ENCODE measurements at places on chromosomes 3 and 15. TPM values are rescaled to one million over a fixed set of nuclear protein-coding genes. Genes with fewer than 3 reads are reported as not detected.

DNA sequence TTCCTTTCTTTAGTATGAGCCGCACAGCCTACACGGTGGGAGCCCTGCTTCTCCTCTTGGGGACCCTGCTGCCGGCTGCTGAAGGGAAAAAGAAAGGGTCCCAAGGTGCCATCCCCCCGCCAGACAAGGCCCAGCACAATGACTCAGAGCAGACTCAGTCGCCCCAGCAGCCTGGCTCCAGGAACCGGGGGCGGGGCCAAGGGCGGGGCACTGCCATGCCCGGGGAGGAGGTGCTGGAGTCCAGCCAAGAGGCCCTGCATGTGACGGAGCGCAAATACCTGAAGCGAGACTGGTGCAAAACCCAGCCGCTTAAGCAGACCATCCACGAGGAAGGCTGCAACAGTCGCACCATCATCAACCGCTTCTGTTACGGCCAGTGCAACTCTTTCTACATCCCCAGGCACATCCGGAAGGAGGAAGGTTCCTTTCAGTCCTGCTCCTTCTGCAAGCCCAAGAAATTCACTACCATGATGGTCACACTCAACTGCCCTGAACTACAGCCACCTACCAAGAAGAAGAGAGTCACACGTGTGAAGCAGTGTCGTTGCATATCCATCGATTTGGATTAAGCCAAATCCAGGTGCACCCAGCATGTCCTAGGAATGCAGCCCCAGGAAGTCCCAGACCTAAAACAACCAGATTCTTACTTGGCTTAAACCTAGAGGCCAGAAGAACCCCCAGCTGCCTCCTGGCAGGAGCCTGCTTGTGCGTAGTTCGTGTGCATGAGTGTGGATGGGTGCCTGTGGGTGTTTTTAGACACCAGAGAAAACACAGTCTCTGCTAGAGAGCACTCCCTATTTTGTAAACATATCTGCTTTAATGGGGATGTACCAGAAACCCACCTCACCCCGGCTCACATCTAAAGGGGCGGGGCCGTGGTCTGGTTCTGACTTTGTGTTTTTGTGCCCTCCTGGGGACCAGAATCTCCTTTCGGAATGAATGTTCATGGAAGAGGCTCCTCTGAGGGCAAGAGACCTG, 13.2 kb downstream of the GREM1 start:
- H3K36me3 ChIP-seq, result peaks cover 2% of the 10 kb centered on the region
- H3K4me3 ChIP-seq, result no peak overlapping the region
- DNase-seq, result no peak
- no peaks in the 10 kb centered on the region for H3K4me1 ChIP-seq
- H3K27me3 ChIP-seq, result peaks cover 44% of the 10 kb centered on the region

COLQ gene
- total RNA-seq, result 5.3 TPM

DNA sequence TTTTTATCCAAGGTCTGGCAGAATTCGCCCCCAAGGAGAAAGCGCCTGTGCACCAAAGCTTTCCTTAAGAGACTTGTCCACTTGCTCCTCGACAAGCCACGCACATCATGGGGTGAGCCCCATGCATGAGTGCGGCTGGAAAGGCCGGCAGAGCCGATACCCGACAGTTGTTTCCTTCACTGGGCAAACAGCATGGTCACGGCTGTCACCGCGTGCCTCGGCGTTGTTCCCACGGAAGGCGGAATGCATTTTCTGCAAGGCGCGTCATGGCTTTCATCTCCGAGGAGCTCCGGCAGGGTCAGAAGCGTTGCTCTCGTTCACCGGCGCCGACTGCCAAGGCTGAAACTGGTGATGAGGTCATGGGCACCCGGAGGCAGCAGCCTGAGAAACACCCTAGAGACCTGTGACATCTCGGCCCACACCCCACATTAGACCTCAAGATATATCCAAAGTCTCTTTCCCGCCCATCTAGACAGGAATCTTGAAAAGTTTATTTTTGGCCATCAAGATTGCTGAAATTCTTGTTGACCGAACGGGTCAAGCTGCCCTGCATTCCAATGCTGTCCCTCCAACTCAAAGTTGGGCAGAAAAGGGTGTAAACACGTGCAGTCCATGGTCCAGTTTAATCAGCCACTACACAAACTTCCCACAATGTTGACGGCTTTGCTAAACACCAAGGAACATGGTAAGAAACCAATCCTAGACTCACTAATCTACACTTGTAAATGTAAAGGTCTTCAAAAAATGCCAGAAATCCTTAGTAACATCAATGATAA, 604 bp upstream of the TJP1 start:
- no peak for DNase-seq
- H3K27me3 ChIP-seq, result peaks cover 48% of the 10 kb centered on the region
- H3K27ac ChIP-seq, result peak overlapping the region; percentile 28
- peaks cover 15% of the 10 kb centered on the region for H3K4me1 ChIP-seq
- H3K4me3 ChIP-seq, result peak overlapping the region; percentile 10
- H3K36me3 ChIP-seq, result peaks cover 13% of the 10 kb centered on the region

CCDC174 gene
- 18.5 TPM for total RNA-seq

GRCh38 chr3:135473449-135473848, 492.1 kb upstream of the PPP2R3A start:
- DNase-seq, result no peak
- no peaks in the 10 kb centered on the region for H3K36me3 ChIP-seq
- no peak overlapping the region for H3K4me3 ChIP-seq
- no peaks in the 10 kb centered on the region for H3K4me1 ChIP-seq

DNA sequence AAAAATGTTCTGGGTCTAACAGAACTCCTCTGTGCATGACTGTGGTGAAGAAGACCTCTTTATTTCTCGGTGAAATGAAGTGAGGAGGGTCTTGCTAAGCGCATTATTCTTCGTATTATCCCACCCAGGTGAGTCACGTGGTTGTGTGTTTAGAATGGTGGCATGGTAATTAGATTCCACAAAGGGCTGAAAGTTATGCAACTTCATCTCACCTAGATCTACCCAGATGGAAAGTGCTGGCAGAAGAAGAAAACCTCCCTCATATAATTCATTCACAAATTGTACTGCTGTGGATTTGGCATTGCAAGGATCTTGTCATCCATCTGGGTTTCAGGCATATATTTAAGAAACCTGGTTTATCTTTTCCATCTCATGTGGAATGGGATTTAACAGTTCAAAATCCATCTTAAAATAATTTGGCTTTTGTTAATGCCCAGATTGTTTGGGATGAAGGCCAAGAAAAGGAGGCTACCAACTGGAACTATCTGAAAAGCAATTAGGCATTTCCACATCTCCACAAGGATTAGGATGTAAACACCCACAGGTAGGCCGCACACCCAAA, 175.3 kb downstream of the PLCL2 start:
- no peak for DNase-seq
- no peak overlapping the region for H3K4me3 ChIP-seq
- H3K27ac ChIP-seq, result no peak overlapping the region
- H3K27me3 ChIP-seq, result no peaks in the 10 kb centered on the region

DNA sequence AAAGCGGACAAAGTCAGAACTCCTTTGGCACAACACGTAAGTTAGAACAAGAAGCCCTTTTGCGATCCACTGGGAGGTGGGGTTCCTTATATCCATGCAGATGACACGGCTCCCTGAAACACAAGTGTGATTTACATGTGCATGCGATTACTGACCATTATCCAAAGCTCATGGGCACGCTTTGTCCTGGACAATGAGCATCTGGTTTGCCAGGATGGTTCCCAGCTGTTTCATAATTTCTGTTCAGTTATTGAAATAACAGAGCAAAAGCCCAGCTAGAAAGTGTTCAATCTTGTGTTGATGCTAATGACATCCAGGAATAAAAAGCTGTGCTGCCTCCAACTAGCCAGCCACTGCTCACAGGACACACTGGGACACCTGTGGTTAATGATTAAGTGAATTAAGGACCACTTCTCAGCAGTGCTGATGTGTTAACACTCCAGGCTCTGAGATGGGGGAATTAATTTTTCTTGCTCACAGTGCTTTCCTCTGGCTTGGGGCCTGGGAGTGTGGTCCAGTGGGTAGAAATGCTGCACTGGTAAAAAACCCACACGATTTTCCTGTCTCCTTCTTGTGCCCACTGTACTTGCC, 123.1 kb upstream of the SLC2A2 start:
- H3K4me3 ChIP-seq, result no peak overlapping the region
- H3K36me3 ChIP-seq, result peaks cover 11% of the 10 kb centered on the region
- H3K4me1 ChIP-seq, result no peaks in the 10 kb centered on the region
- DNase-seq, result no peak
- H3K27me3 ChIP-seq, result no peaks in the 10 kb centered on the region
- H3K27ac ChIP-seq, result no peak overlapping the region

- peak overlapping the region; percentile 5 for H3K27ac ChIP-seq
- H3K27me3 ChIP-seq, result no peaks in the 10 kb centered on the region
- peaks cover 53% of the 10 kb centered on the region for H3K36me3 ChIP-seq
- no peak for DNase-seq
Measured at GRCh38 chr3:101861789-101862415, 12.6 kb downstream of the NFKBIZ start.

DNA sequence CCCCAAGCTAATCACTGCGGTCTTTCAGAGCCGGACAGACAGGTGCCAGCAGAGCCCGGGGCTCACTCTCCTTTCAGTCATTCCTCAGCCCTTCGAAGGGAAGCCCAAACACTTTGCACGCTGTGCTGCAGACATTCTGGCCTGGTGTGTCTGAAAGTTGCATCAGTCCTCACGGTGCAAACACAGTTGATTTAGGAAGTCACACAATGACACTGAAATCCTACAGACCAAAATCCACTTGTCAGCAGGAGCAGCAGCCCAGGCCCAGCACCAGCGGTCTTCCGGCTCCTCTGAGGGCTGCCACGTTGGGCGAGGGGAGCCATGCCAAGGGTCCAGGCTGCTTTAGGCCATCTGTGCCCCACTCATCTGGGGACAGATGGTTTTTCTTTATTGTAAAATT, 61.6 kb downstream of the RGMA start:
- no peak overlapping the region for H3K4me3 ChIP-seq
- no peaks in the 10 kb centered on the region for H3K27me3 ChIP-seq
- peaks cover 46% of the 10 kb centered on the region for H3K36me3 ChIP-seq
- H3K4me1 ChIP-seq, result peaks cover 43% of the 10 kb centered on the region
- H3K27ac ChIP-seq, result no peak overlapping the region

- no peak for DNase-seq
- peaks cover 4% of the 10 kb centered on the region for H3K27me3 ChIP-seq
- no peak overlapping the region for H3K4me3 ChIP-seq
- no peaks in the 10 kb centered on the region for H3K4me1 ChIP-seq
- no peaks in the 10 kb centered on the region for H3K36me3 ChIP-seq
- no peak overlapping the region for H3K27ac ChIP-seq
Measured at GRCh38 chr3:139689122-139689521, 11.3 kb upstream of the NMNAT3 start.

DNA sequence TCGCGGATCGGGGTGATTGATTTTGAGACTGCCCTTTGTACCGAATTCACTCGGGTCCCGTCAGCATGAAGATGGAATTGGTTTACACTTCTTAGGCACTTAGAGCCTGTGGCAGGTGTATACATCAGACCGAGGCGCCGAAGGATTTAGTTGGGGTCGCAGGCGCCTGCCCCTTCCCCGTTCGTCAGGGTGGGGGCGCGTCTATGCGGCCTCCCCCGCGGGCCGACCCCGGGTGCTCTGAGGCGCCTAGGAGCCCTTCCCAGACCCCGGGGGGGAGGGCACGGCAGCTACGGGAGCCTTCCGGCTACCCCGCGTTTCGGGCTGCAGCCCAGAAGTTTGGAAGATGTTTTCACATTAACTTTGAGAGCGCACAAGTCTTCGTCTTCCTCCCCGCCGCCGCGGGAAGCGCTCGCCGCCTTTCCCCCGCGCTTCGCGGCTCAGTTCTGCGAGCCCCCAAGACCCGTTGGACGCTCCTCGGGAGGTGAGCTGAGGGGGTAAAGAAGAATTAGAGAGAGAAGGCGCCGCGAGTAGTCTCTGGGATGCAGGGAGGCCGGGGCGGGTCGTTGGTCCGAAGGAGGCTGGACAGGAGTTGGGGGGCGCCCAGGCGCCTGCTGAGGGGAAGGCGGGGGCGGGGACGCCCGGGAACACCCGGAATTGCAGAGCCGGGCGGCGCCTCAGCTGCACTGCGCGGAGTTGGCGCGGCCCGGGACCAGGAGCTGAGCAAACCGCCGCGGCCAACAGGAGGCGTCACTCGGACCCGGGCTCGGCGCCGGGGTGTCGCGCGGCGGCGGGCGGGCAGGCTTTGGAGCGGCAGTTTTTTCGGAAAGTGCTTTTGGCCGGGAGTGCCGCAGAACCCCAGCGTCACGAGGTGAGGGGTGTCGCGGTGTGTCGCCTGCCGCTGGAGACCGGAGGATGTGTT, 780 bp downstream of the TIPARP start:
- peak; percentile 51 for DNase-seq
- H3K27ac ChIP-seq, result peak overlapping the region; percentile 98
- H3K36me3 ChIP-seq, result peaks cover 40% of the 10 kb centered on the region
- H3K4me1 ChIP-seq, result peaks cover 49% of the 10 kb centered on the region
- no peaks in the 10 kb centered on the region for H3K27me3 ChIP-seq

EPHB3 gene
- 0.11 TPM for total RNA-seq

SKOR1 gene
- 0.32 TPM for total RNA-seq

LRIG1 gene
- 17.1 TPM for total RNA-seq

DNA sequence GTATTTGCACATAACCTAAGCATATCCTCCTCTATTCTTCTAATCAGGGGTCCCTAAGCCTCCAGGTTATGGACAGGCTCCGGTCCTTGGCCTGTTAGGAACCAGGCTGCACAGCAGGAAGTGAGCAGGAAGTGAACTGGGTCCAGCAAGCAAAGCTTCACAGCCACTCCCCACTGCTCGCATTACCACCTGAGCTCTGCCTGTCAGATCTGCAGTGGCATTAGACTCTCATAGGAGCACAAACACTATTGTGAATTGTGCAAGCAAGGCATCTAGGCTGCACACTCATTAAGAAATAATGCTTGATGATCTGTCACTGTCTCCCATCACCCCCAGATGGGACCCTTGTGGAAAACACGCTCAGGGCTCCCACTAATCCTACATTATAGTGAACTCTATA, 9.8 kb downstream of the MSL2 start:
- DNase-seq, result peak; percentile 49
- H3K4me1 ChIP-seq, result peaks cover 76% of the 10 kb centered on the region
- peaks cover 31% of the 10 kb centered on the region for H3K36me3 ChIP-seq
- H3K27ac ChIP-seq, result peak overlapping the region; percentile 37

GOLGA6L10 gene
- 0.83 TPM for total RNA-seq

TGM5 gene
- 0.37 TPM for total RNA-seq

DNA sequence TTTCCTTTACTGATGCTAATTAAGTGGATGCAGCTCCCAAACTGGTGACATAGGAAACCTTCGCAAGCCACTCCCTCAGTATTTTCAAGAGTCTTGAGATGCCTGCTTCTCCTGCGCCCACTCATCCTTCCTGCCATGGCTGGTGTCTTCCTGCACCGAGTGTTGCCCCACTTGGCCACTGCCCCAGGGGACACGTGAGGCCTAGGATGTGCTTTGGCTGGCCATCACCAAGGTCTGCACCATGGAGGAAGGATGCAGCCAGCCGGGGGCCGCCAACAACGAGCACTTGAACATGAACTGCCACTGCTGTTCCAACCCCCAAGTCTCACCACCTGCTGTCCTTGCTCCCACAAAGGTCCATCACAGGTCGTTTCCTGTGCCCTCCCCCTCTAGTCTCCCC, 34.1 kb downstream of the EPHB3 start:
- no peaks in the 10 kb centered on the region for H3K4me1 ChIP-seq
- peaks cover 10% of the 10 kb centered on the region for H3K27me3 ChIP-seq
- H3K27ac ChIP-seq, result no peak overlapping the region
- no peak for DNase-seq
- no peak overlapping the region for H3K4me3 ChIP-seq
